Stimulated activated CD4-positive, alpha-beta T cell treated with anti-CD3 and anti-CD28 coated beads, Interleukin-4, amount 100 ng/mL, for 24 hours (primary cell): ENCODE measurements at places on chromosomes 5 and 9.
A peak's percentile ranks its signal among the peaks of the same experiment; 100 is the strongest.

GRCh38 chr9:101977614-101978210, 239.3 kb upstream of the GRIN3A start:
- DNase-seq: no peak

DNA sequence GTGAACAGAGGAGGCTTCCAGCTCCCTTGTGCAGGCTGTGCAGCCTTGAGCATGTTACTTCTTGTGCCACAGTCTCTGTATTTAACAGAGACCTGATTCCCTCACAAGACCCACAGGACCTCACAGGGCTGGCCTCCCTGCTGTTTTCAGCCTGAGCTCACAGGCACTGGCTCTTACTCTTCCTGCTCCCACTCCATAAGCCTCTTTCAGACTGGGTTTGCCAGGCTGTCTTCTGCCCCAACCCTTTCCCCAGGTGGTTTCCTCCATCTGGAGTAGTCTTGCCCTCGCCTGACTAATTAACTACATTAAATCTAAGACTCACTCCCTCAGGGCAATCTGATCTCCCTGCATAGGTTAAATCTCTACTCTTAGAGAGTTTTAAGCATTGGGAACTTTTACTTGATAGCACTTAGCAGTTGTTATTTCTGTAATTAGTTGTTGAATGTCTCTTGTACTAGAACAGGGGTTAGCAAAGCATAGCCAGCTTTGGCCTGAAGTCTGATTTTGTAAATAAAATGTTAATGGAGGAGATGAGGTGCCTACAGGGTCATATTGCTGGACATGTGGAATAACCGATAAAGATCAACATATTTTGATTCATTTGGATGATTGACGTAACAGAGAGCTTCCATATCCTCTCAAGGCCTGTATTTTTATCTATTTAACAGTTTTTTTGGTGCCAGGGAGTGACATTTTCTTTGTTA, 28.6 kb upstream of the SPATA31E1 start:
- DNase-seq: no peak

DNA sequence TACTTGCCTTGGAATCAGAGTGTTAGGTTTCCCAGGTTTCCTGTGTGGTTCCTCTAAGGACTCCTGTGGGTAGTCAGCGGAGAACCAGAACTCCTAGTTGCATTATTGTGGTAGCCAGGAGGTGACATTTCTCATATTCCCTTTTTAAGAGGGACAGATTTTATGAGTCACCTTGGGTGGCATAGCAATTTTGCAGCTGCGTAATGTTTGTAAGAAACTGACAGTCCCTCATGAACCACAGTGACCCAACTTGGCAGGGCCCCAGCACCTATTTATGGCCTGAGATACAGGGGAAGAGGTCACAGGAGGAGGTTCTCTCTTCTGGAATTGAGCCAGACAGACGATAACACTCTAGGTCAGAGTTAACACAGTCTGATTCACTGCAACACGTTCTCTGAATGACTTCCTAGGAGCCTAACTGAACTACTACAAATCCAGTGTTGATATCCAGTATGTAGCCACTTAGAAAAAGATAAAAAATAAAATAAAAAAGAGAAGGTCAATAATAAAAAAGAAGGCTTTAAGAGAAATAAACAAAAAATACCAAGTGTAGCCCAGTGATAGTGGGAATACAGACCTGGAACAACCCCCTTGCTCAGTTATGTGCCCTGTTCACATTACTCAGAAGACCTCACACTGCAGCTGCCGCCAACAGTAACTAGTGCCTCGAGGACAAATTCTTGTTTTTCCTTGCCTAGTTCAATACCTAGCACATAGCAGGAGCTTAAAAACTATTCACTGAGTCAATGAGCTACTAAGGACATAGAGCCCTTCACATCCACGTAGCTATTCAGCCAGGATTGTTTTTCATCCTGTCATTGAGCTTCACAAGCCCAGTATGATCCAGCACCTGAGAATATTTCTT, 50.7 kb upstream of the VLDLR start:
- no peak for DNase-seq

GRCh38 chr9:124782661-124783574, 6.0 kb downstream of the OLFML2A start:
- DNase-seq: no peak

GRCh38 chr5:180519098-180519497, 24.9 kb downstream of the CNOT6 start:
- DNase-seq: no peak

DNA sequence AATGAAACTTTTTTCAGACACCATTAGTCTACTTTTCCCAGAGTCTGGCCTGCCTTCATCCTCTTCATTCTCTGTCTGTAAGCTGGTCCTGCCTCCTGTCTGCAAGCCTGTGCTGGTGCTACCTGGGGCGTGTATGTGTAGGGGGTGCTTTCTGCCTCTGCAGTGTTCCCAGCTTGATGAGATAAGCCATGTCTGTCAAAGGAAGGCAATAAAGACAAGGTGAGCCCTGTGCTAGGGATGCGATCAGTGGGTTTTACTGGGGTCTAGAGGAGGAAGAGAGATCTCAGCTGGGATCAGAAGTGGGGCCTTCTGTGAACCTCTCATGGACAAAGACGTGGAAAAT, 78.0 kb upstream of the TGFBR1 start:
- DNase-seq: no peak

GRCh38 chr5:32230356-32231099, 56.4 kb upstream of the GOLPH3 start:
- DNase-seq: no peak

DNA sequence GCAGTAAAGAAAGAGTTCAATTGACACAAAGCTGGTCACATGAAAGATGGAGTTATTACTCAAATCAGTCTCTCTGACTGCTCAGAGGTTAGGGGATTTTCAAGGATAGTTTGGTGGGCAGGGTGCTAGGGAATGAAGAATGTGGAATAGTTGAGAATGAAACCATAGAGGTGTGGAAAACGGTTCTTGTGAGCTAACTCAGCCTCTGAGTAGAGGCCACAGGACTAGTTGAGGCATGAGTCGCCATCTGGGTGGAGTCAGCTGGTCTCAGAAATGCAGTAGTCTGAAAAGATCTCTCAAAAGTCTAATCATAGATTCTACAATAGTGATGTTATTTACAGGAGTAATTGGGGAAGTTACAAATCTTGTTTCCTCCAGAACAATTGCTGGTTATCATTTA, 178.9 kb upstream of the SPEF2 start:
- DNase-seq: no peak

DNA sequence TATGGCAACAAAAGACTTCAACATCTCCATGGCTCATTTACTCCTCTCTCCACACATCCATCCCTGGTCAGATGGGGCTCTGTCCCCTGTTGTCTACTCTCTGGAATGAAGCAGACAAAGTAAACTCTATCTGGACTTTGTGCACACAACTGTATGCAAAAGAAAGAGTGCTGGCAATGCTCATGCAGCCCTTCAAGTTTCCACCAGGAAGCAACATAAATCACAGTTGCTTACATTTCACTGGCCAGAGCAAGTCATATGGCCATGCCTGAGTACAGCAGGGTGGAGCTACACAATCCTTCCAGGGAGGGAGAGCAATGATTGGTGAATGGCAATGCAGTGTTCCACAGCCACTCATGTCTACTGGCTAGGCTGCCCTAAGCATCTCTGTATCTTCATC, 12.4 kb upstream of the SHC3 start:
- no peak for DNase-seq

GRCh38 chr9:82991671-82992070, 71.3 kb downstream of the RASEF start:
- DNase-seq: no peak

DNA sequence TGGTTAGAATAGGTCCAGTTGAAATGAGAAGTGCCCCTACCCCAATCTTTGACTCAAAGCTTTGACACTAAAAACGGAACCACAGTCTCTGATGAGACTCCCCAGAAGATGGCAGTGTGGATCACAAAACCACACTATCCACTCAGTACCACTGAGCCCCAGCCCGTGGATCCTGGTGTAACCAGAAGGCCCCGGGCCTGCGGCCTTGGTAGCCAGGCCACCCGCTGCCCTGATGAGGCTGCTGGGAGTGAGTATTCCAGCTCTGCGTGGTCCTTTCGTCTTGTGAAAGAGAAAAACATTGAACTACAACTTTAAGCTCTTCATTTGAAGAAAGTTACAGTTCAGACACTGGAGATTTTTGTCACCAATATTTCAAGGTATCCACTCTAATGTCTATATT, 42.2 kb upstream of the FBP1 start:
- DNase-seq: peak; percentile 65

DNA sequence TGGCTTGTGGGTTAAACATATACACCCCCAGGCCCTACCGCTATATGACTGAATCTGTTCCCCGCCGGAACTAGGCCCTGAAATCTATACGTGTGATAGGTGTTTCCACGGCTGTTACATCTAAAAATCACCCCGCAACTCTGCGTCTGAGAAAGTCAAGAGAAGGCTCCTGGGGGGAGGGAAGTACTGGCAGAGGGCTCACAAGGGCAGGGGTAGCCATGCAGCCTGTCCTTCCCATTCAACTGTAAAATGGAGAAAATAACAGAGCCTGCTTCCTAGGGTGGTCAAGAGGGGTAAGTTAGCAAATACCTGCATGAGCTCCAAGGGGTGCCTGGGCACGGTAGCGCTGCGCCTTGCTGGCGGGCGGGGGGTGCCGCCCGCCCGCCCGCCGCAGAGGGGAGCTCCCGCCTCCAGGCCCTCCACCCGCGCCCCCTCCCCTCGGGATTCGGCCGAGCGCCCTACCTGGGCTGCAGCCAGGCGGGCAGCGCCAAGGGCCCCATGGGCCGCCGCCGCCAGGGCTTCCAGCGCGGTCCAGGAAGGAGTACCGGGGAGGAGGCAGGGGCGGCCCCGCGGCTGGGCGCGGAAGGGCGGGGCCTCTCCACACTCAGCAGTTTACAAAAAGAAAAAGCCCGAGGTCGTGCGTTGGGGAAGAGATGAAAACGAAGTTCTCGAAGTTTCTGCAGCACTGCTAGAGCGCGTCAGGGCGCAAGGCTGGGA, at the start of gene HACD4:
Gene HACD4, minus strand, starts transcription at position 550 of the 717 bp plus-strand sequence. Its CDS starts 50 bp downstream, at position 500.
- peak; percentile 58 for DNase-seq

DNA sequence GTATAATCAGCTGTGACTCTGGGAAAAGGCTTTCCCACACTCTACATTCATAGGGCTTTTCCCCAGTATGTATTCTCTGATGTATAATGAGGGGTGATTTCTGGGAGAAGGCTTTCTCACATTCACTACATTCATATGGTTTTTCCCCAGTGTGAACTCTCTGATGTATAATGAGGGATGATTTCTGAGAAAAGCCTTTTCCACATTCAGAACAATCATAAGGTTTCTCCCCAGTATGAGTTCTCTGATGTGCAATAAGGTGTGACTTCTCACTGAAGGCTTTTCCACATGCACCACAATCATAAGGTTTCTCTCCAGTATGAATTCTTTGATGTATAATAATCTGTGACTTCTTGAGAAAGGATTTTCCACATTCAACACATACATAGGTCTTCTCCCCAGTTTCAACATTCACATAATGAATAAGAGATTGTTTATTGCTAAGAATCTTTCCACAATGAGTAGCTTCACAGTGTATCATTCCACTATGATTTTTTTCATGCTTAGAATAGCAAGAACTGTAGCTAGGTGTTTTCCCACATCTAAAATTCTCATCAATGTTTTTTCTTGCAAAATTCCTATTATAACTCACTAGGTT, 26.7 kb upstream of the ZNF300 start:
- DNase-seq: no peak

DNA sequence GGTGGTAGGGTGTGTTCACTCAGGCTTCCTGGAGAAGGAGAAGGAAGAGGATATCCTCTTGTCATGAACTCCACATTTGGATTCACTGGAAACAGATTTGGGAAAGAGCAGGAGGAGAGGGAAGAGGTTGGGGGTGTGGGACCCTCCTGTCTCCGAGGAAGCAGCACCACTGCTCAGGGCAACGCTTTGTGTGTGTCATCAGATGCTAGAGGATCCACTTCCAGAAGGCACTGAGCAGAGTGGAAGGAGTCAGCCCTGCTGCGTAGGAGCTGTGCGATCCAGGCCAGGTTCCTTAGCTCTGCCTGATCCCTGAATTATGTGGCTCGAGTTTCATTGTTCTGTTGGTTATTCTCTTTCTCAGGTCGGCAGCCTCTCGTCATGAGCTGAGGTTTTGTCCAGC, 37.3 kb upstream of the TJP2 start:
- no peak for DNase-seq

- DNase-seq: no peak
These were observed 365.3 kb downstream of the BNC2 start for GRCh38 chr9:16505199-16505598.

- DNase-seq: peak; percentile 36
These were observed 1.1 kb upstream of the BASP1 start for GRCh38 chr5:17216176-17216973.

DNA sequence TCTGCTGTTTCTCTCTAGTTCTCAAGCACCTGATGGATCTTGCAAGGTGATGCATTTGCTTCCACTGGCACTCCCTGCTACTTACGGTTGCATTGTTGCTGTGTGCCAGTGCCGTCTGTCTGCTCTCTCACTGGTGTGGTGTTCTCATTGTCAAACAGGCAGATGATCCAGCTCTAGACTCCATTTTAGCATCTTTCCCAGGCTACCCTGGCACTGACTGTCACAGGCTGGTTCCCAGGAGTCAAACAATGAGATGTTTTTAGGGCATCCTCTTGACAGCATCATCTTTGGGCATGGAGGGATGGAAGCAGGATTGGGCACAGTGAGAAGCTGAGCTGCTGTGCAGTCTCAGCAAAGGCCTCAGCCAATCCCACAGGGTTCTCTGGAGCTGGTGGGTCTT, 12.9 kb downstream of the MTRR start:
- no peak for DNase-seq

GRCh38 chr5:75203604-75204003, 33.1 kb downstream of the ANKRD31 start:
- no peak for DNase-seq

DNA sequence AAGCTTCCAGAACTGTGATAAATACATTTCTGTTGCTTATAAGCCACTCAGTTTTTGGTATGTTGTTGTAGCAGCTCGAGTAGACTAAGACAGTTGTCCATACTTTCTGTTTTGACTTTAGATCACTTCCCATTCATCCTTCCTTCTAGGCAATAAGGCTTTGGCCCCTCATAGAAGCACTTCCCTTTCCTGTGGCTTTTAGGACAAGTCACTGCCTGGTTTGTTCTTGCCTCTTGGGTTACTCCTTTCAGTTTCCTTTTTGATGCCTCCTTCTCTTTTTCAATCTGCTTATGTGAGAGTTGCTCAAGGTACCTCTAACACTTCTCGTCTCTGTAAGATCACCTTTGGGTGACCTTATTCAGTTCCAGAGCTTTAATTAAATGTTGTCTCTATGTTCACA, 72.4 kb upstream of the NTRK2 start:
- no peak for DNase-seq

DNA sequence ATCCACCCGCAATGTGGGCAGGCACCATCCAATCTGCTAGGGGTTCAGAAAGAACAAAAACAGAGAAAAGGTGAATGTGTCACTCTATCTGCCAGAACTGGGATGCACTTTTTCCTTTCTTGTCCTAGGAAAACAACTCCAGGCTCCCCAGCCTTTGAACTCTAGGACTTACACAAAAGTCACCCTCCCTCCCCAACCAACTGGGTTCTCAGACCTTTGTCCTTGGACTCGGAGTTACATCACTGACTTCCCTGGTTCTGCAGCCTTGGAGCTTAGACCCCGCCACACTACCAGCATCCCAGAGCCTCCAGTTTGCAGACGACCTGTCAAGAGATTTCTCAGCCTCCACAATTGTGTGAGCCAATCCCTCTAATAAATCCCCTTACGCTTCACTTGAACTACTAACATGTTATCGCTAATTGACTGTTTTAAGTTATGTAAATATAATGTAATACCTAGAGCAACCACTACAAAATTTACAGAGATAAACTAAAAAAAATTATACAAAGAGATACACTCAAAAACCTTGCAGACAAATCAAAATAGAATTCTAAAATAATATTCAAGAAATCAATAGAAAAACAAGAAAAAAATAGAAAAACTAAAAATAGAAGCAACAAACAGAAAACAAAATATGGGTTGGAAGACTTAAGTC, 5.3 kb upstream of the UBLCP1 start:
- DNase-seq: no peak
